ENCODE measurements at places on chromosomes 3 and 15. TPM values are rescaled to one million over a fixed set of nuclear protein-coding genes. Genes with fewer than 3 reads are reported as not detected.
A peak's percentile ranks its signal among the peaks of the same experiment; 100 is the strongest.

Gene ACP3
- polyA plus RNA-seq: 0.42 TPM

DNA sequence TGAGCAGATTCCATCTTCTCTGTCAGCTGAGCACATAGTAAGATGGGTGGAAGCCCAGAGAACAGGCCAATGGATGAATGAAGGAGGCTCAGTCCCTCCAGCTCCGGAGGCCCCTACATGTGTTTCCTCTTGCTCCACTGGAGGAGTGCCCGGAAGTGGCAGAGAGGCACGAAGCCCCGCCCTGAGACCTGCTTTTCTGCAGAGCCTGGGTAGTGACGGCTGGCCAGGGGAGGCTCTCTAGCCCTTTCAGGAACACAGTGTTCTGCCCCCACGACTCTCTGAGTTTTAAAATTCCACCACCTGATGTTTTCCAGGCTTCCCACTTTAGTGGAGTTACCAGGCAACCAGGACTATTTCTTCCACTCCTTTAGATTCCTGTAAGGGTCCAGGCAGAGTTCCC, 149.4 kb upstream of the SLC6A11 start:
- no peak for DNase-seq

GRCh38 chr3:144774897-144775296, 803.3 kb downstream of the DIPK2A start:
- no peak for DNase-seq

Gene CEMIP
- polyA plus RNA-seq: not detected

Gene SAMD7
- not detected for polyA plus RNA-seq

GRCh38 chr15:29570948-29571791, 251.1 kb downstream of the TJP1 start:
- DNase-seq: peak; percentile 4

GRCh38 chr3:182682263-182683241, 110.8 kb upstream of the ATP11B start:
- DNase-seq: peak; percentile 28

DNA sequence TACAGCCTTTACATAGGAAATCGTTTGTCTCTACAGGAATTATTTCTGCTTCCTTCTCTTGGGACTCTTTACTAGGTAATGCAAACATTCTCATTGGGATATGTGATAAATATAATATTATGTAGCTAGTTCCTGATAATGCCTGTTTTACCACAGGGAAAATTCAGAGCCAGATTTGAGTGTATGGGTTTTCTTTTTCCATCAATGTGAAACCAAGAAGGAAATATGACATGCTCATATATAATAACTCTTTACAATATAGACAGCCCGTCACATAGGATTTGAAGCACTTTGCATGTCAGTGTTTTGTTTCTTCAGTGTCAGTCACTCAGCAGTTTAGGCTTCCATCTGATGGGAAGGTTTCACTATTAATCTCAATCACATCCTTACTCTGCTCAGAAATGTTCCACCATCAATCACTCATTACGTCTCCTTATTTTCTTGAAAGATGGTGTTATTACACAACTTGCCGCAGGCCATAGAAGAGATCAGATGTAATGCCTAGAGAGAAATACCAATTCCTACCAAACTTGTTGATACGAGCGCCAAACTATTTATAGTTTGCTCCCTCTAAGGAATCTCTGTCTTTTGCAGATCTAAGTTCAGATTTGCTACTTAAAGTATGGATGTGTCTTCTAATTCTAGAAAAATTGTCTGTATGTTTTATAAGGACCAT, 314.8 kb downstream of the DIPK2A start:
- no peak for DNase-seq

- no peak for DNase-seq
Measured at GRCh38 chr3:187746059-187746441, 782 bp upstream of the BCL6 start.

Gene SHC4
- polyA plus RNA-seq: not detected

Gene CSTA
- polyA plus RNA-seq: 0.48 TPM

DNA sequence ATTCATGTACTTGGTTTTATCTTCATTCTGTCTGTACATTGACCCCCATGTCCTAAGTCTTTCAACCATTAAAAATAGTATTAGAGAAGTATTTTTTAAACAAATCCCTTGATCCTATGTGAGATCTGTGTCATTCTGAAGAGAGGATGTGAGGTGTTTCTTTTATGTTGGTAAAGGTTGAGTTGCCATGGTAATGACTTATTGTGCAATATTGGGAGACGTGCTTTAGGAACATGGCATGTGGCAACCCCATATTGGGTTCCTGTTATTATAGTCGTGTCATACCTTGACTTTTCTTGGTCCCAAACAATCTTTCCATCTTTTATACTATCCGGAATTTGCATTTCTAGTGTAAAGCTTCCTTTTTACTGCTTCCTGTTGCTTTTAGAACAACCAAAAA, 203.1 kb downstream of the KCNAB1 start:
- DNase-seq: no peak

Gene SPINK8
- polyA plus RNA-seq: not detected

DNA sequence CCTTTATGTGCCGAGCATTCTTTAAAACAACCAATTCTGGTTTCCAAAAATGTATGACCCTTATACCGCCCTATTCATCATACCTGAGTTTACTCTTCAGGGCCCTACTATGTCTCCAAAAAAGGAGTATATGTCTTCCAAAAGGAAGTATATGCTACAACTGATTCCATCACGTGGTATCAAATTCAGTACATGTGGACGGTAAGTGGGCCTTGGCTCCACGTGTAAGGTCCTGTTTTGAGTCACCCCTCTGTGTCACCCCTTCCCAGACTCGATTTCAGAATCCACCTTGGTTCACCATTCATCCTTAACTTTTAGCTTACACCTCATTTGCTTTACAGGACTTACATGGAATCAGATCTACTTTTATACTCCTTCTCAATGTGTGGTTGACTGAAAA, 37.8 kb downstream of the ABHD2 start:
- no peak for DNase-seq

GRCh38 chr3:54932606-54933005, 4.7 kb upstream of the LRTM1 start:
- DNase-seq: peak; percentile 48

Gene TMIE
- 0.79 TPM for polyA plus RNA-seq

- no peak for DNase-seq
Measured at GRCh38 chr15:40091861-40092255, 16.8 kb downstream of the BMF start.

DNA sequence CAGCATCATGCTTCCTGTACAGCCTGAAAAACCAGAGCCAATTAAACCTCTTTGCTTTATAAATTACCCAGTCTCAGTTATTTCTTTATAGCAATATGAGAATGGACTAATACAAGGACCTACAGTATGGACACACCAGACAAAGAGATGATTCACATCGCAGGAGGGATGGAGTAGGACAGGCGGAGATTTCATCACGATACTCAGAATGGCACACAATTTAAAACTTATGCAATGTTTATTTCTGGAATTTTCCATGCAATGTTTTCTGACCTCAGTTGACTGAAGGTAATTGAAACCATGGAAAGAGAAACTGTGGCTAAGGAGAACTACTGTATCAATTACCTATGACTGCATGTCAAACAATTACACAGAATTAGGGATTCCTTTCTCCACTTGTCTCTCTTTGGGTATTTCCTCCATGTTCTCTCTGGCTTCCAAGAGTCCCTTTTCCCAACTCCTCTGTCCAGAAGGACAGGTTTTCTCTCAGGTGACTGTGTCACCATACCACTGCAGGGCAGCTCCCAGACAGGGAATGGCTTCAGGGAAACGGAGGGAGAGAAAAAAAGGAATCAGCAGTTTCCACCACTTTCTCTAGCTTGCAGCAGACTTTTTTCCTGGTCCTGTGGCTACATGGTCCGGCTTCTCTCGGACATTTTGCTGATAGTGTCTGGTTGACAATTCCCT, 3.0 kb upstream of the ANO10 start:
- DNase-seq: no peak

Gene HTR3E
- not detected for polyA plus RNA-seq

- no peak for DNase-seq
Measured at GRCh38 chr15:35834866-35835265, 288.9 kb upstream of the DPH6 start.

DNA sequence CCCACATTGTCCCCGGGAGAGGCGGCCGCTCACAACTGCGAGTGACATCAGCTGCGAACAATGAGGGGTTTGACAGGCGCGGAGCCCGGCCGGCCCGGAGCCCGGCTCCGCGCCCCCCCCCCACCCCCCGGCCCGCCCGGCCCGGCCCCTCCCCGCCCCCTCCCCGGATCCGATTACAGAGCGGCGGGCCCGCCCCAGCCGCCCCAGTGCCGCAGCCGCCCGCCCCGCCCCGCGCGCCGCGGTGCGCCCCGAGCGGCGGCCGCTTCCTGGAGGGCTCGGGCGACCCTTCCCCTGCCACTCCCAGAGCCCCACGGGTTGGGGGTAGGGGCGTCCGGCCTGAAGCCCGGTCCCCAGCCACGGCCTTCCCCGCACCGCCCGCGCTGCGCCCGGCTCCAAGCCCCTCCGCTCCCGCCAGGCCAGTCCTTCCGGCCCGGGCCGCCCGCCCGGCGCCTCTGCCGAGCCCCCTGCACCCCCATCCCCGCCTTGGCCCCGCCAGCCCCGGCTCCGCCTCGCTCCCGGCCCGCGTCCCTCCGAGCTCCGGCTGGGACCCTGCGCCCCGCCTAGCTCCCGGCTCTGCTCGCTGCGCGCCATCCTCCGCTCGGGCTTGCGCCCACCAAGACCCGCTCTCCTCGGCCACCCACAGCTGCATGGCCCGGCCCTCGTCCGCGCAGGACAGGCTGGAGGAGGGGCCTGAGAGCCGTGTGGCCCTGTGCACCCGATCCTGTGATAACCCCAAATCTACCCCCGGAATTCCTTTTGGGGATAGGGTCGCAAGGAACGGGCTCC, at the start of gene PCBP4:
PCBP4 (minus strand) TSS at position 71 of the 786 bp plus-strand sequence. CDS start 6,214 bp downstream, outside the sequence.
- peak; percentile 59 for DNase-seq

DNA sequence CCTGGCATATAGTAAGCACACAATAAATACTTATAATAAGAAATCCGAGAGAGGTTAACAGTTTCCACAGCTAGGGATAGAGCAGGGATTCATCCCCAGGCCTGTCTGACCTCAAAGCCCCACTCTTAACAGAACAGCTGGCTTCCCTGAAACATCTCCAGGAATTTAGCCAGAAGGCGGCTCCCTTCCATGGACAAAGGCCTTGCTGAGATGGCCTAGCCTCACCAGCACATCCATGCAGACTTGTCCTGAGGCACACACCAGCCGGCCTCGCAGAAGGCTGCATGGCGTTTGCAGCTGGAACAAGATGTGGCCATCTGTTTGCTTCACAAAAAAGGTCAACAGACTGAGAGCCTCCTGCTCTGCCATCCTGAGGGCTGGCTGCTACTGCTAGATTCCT, 245.4 kb downstream of the SLCO3A1 start:
- peak; percentile 53 for DNase-seq

- DNase-seq: no peak
Measured at GRCh38 chr3:117230924-117231323, 521.3 kb downstream of the TUSC7 start.

- peak; percentile 8 for DNase-seq
Measured at GRCh38 chr3:89690646-89691045, 583.2 kb downstream of the EPHA3 start.

Gene PLXNA1
- polyA plus RNA-seq: 38.7 TPM

Gene IDH3A
- polyA plus RNA-seq: 53.1 TPM

DNA sequence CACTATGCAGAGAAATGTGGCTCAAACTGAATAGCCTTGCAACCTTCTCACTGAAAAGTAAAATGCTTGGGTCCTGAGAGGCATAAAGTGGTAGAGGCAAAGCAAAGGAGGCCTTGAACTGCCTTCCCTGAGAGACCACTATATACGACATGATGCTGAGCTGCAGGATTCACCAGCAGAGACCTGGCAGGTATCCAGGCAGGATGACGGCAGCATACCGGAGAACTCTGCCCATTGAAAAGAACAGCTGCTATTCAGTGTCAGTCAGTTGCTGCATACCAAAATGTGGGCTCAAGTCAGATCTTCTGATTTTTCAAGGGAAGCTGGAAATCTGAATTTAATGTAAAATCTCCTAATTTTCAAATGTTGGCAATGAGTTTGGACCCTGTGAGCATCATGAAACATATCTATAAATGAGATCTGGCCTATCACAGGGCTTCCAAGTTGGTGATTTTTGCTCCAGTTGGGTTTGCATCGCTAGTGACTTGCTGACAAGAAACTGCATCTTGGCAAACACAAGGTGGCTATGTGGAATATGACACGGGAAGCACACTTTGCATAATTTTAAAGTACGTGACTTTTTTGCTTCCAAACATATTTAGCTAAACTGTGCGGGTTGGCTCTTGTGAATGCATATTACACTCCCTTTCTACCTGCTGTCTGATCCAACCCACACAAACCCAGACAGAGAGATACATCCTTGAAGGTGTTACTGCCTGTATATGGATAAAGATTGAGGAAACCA, 529.0 kb downstream of the AGBL1 start:
- DNase-seq: peak; percentile 26

- no peak for DNase-seq
Measured at GRCh38 chr3:12229896-12230295, 59.0 kb upstream of the PPARG start.
